ENCODE measurements at places on chromosomes 4 and X. TPM values are rescaled to one million over a fixed set of nuclear protein-coding genes. Genes with fewer than 3 reads are reported as not detected.

- no peak for DNase-seq
Observed at GRCh38 chr4:76485450-76485849, 50.4 kb downstream of the SHROOM3 start.

GRCh38 chr4:183353557-183353956 lies 31.3 kb upstream of the CLDN24 start:
- no peak for DNase-seq

CT47B1 gene
- total RNA-seq, result not detected

GRCh38 chr4:6641971-6642320 lies 1.5 kb downstream of the MRFAP1 start:
- no peak for DNase-seq

DNA sequence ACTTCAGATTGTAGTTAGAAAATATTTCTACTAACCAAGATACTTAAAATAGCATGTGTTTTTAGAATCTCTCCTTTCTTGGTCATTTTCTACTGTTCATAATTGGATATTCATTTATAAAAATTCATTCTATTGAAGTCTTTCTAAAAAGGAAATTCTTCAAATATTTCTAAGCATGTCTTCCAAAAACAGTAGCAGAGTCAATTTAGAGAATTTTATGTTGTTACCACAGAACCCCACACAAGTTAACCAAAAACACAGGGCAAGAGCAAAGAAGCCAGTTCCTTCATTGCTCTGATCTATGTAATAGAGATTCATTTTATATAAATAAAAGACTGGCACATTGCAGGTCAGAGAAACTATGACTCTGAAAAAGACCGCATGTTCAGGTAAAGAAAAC lies 345.1 kb upstream of the PITX2 start:
- DNase-seq, result no peak

PGAM4 gene
- total RNA-seq, result 0.56 TPM

ARMCX4 gene
- 10.4 TPM for total RNA-seq

DNA sequence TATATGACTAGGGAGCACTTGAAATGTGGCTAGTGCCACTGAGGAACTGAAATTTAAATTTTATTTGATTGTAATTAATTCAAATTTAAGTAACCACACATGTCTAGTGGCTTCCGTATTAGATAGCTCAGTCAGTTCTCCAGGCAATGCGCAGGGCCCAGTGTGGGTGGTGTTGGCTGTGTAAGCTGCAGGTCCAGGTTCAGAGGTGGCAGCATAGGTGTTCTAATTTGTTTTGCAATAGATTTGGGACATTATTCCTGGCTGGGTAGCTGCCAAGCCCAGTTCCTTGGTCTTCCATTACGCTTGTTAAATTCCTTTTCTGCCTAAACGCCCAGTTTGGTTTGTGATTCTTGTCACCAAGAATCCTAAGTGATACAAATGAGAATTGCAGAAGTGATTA lies 79.5 kb downstream of the FAM184B start:
- DNase-seq, result no peak

DNA sequence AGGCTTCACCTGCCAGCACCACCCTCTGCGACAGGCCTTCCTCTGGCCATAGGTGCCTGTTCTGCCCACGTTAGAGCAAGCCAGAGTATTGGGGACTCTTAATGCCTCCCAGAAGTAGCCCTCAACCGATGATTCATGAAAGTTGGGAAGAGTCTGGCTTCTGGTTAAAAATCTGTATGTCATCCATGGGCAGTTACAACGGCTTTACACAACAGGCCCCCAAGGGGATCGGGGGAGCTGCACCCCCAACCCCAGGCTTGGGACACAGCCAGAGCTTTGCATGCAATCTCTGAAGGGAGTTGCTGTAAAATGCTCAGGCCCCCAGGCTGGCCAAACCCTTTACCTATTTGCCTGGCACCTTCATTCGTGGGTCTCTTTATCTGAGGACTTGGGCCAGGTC lies 5.4 kb upstream of the CYTL1 start:
- DNase-seq, result no peak

GRCh38 chr4:124854968-124855367 lies 142.4 kb upstream of the ANKRD50 start:
- no peak for DNase-seq

CASP6 gene
- 15.8 TPM for total RNA-seq

DNA sequence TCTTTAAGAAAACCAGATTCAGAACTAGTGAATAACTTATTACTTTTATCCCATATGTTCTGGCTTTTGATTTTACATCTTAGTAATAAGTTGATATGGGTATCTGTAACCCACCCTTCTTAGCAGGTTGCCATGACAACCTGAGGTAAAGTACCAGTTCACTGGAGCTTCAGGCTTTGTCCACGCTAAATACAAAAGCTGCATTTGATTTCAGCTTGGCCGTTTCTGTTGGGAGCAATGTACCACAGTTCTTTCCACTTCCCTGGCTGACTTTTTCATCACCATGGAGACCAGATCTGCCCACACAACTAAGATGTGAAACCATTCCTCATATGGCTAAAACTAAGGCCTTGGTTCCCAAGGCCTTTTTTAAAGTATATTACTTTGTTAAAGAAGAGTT lies 26.1 kb downstream of the KLHL34 start:
- no peak for DNase-seq

GRCh38 chrX:49042581-49043219 lies 457 bp downstream of the TFE3 start:
- peak; percentile 34 for DNase-seq

Data from left cardiac atrium (tissue), 4 donors.